ENCODE measurements at places on chromosomes 12 and 14.

GRCh38 chr14:34387974-34388516, 74.0 kb downstream of the SPTSSA start:
- DNase-seq = no peak

DNA sequence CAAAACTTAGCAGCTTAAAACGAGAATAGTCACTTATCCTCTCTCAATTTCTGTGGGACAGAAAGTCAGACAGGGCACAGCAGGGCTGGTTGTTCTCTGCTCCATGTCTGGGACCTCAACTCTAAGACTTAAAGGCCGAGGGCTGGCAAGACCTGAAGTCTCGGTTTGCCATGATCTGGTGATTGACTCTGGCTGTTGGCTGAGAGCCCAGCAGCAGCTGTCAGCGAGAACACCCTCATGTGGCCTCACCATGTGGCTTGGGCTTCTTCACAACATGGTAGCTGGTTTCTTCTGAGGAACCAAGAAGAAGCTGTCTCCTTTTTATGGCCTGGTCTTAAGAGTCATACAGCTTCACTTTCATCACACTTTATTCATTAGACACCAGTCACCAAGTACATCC, 1.7 kb upstream of the VASH1 start:
- no peak for DNase-seq

GRCh38 chr12:1924996-1925683, 6.7 kb upstream of the CACNA2D4 start:
- no peak for DNase-seq

GRCh38 chr12:14896521-14897169, 11.0 kb upstream of the MGP start:
- no peak for DNase-seq

- peak; percentile 72 for DNase-seq
Observed at GRCh38 chr14:92692822-92693226, 55.6 kb downstream of the LGMN start.

- DNase-seq = no peak
Observed at GRCh38 chr14:24422694-24423601, 6.5 kb downstream of the CBLN3 start.

All from NCI-H1417 treated with DMSO at 0.1 percent for 48 hours (cell line).